ENCODE measurements at places on chromosomes 16 and 17. TPM values are rescaled to one million over a fixed set of nuclear protein-coding genes. Genes with fewer than 3 reads are reported as not detected.

NPIPA1 gene
- total RNA-seq: 59.9 TPM

SPAG7 gene
- total RNA-seq: 45.7 TPM

DYNLRB2 gene
- 7.2 TPM for total RNA-seq

IGSF6 gene
- 0.05 TPM for total RNA-seq

ROGDI gene
- 24.5 TPM for total RNA-seq
